ENCODE measurements at places on chromosomes 1 and 21. TPM values are rescaled to one million over a fixed set of nuclear protein-coding genes. Genes with fewer than 3 reads are reported as not detected.

SLC45A1 gene
- 2.3 TPM for total RNA-seq

SELENBP1 gene
- total RNA-seq = 13.4 TPM

DNA sequence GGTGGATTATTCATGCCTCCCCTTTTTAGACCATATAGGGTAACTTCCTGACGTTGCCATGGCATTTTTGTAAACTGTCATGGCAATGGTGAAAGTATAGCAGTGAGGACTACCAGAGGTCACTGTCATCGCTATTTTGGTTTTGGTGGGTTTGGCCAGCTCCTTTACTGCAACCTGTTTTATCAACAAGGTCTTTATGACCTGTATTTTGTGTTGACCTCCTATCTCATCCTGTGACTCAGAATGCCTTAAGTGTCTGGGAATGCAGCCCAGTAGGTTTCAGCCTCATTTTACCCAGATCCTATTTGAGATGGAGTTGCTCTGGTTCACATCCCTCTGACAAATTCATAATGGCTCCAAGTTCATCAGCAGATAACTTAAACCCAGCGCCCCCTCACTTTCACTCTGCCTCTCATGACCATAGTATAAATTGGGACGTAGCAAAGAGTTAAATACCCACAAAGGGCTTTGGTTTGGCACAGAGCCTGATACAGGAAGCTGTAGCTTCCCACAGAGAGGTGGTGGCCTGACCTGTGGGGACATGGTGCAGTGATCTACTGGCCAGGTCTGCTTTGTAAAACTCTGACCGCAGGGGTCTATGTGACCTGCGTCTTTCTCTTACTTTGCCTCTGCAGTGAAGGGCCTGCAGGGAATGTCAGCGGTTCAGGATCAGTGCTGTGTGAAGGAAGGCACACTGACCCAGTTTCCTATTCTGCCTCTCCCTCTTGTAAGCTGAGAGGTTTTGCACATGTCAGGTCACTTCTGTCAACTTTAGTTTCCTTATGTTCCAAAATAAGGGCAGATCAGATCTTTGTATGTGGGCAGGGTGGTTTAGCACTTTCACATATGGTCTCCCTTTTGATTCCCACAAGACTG is 78.1 kb upstream of the ZNF644 start:
- no peak for DNase-seq

TMEM54 gene
- total RNA-seq = 13.6 TPM

All from GM23338 (cell line).